ENCODE measurements at places on chromosomes 5 and 9.

- DNase-seq: no peak
Observed at GRCh38 chr5:56011835-56012234, 17.1 kb upstream of the IL6ST start.

GRCh38 chr9:899440-900184 lies 58.1 kb downstream of the DMRT1 start:
- peak; percentile 24 for DNase-seq

- DNase-seq: no peak
Observed at GRCh38 chr5:135740475-135740874, 94.0 kb upstream of the SLC25A48 start.

DNA sequence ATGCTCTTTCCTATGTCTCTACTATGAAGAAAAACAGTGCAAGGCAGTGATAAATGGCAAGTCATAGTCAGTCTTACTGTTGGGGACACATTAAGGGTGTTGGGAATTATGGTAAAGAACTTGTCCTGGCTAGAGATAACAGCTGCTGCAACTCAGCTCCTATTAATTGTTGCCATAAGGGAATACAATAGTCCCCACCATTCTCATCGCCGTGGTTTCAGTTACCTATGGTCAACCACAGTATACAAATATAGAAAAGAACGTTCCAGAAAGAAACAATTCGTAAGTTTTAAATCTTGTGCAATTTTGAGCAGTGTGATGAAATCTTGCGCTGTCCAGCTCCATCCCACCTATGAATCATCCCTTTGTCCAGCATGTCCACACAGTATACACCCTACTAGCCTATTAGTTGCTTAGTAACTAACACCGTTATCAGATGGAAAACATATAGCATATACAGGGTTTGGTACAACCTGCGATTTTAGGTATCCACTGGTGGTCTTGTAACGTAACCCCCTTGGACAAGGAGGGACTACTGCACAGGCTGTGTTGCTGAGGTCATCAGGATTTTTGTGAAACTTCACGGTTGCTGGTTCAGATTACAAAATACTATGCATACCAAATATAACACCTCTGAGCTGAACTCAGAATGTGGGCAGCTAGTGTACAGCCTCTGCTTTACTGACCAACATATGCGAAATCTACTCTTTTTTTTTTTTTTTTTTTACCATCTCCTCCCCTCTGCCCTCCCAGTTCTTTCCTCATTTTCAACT lies 53.5 kb downstream of the ZFR start:
- no peak for DNase-seq

GRCh38 chr9:95772320-95773052 lies 103.0 kb upstream of the ERCC6L2 start:
- DNase-seq: no peak

GRCh38 chr9:97386733-97387503 lies 25.0 kb upstream of the TDRD7 start:
- DNase-seq: peak; percentile 84
